Pancreas (tissue), 10 donors: ENCODE measurements at places on chromosomes 1 and 21. TPM values are rescaled to one million over a fixed set of nuclear protein-coding genes. Genes with fewer than 3 reads are reported as not detected.
A peak's percentile ranks its signal among the peaks of the same experiment; 100 is the strongest.

GRCh38 chr1:221715321-221716169, 26.3 kb downstream of the DUSP10 start:
- H3K27ac ChIP-seq: peak overlapping the region; percentile 54
- H3K4me3 ChIP-seq: no peak overlapping the region
- no peaks in the 10 kb centered on the region for H3K36me3 ChIP-seq
- no peaks in the 10 kb centered on the region for H3K27me3 ChIP-seq

DNA sequence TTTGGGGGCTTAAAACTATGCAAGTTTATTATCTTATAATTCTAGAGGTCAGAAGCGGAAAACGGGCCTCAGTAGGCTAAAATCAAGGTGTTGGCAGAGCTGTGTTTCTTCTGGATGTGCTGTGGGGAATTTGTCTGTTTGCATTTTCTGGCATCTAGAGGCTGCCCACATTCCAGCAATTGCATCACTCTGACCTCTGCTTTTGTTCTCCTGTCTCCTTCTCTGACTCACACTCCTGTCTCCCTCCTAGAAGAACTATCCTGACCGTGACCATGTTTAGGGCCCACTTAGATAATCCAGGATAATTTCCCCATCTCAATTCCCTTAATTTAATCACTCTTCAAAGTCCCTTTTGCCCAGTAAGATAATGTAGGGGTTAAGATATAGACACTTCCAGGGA, 127.4 kb upstream of the DEPDC1 start:
- H3K27ac ChIP-seq: no peak overlapping the region
- H3K4me1 ChIP-seq: no peaks in the 10 kb centered on the region
- H3K27me3 ChIP-seq: no peaks in the 10 kb centered on the region
- H3K36me3 ChIP-seq: no peaks in the 10 kb centered on the region
- no peak for DNase-seq

DNA sequence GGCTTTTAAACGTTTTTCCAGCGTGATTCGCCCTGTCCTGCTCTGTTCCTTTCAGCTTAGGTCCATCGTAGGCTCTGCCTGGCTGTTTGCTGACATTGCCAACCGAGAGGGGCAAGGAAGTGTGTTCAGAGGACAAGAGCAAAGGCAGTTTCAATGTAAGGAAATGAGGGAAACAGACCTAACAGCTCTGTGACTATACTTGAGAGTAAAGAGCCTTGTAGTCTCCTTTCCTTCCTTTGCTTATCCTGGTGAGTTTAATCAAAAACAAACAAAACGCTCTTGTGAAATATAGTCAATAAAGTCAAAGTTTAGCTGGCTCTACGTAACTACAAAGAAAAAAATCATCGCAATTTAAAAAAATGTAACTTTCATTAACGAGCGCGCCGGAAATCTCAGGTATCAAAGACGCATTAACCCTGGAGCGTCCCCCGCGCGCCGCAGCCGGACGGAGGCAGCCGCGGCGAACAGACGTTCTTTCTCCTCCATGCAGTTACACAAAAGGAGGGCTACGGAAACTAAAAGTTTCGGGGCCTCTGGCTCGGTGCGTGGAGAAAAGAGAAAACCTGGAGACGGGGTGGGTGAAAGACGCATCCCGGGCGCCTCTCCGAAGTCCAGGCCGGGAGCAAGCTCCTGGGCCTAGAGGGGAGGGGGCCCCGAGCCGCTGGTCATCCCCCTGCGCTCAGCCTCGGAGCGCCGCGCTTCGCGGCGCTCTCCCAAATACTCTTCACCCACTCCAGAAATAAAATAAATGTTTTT, 617 bp upstream of the ADGRL2 start:
- peak overlapping the region; percentile 82 for H3K27ac ChIP-seq
- DNase-seq: peak; percentile 31
- H3K4me1 ChIP-seq: no peaks in the 10 kb centered on the region
- peak overlapping the region; percentile 69 for H3K4me3 ChIP-seq
- H3K36me3 ChIP-seq: no peaks in the 10 kb centered on the region
- H3K27me3 ChIP-seq: no peaks in the 10 kb centered on the region

GRCh38 chr1:95953015-95953414, 719.0 kb downstream of the RWDD3 start:
- H3K36me3 ChIP-seq: no peaks in the 10 kb centered on the region
- no peak overlapping the region for H3K4me3 ChIP-seq
- H3K27me3 ChIP-seq: no peaks in the 10 kb centered on the region
- no peaks in the 10 kb centered on the region for H3K4me1 ChIP-seq

DNA sequence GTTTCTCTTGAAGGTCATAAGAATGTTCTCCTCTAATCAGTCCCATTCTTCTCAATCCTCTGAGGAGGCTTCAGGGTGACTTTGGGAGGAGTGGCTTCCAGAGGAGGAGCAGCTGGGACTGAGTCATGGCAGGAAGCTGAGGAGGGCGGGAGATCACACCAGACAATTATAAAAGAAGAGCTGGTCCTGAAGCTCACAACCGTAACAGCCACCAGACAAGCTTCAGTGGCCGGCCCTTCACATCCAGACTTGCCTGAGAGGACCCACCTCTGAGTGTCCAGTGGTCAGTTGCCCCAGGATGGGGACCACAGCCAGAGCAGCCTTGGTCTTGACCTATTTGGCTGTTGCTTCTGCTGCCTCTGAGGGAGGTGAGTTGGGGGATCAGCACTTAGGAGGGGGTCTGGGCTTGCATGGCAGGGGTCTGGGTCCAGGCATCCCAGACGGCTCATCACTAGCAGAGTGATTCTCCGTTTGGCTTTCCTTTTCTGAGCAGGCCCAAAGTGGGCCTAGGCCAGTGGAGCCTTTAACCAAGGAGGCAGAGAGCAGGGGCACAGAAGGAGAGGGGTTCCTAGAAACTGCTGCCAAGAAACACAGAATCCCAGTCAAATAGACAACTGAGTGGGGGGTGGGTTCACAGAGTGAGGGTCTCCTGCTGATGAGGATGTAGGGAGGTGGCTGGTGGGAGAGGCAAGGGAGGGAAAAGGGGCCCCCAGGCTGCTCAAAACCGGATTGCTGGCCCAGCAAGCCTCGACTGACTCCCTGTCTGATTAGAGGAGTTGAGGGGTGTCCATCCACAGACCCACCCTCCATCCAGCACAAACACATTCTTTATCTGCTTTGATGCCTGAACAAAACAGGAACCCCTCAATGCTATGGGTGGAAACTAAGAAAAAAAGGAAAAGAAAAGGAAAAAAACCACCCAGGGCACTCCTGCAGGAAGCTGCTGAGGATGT, at the start of gene ECM1:
Gene ECM1, plus strand, starts transcription at position 198 of the 953 bp plus-strand sequence. Its CDS starts 101 bp downstream, at position 299.
- no peak within 1 kb of the TSS for H3K27ac ChIP-seq
- no peaks in the 10 kb centered on the region for H3K36me3 ChIP-seq
- no peak for DNase-seq
- H3K4me3 ChIP-seq: no peak within 1 kb of the TSS
- no peaks in the 10 kb centered on the region for H3K27me3 ChIP-seq

GRCh38 chr1:79193211-79194079, 186.9 kb upstream of the ADGRL4 start:
- H3K27me3 ChIP-seq: no peaks in the 10 kb centered on the region
- no peak for DNase-seq

- no peak overlapping the region for H3K27ac ChIP-seq
- no peaks in the 10 kb centered on the region for H3K4me1 ChIP-seq
- no peak overlapping the region for H3K4me3 ChIP-seq
- H3K36me3 ChIP-seq: no peaks in the 10 kb centered on the region
Observed at GRCh38 chr21:46397211-46397905, 61.3 kb upstream of the DIP2A start.

DNA sequence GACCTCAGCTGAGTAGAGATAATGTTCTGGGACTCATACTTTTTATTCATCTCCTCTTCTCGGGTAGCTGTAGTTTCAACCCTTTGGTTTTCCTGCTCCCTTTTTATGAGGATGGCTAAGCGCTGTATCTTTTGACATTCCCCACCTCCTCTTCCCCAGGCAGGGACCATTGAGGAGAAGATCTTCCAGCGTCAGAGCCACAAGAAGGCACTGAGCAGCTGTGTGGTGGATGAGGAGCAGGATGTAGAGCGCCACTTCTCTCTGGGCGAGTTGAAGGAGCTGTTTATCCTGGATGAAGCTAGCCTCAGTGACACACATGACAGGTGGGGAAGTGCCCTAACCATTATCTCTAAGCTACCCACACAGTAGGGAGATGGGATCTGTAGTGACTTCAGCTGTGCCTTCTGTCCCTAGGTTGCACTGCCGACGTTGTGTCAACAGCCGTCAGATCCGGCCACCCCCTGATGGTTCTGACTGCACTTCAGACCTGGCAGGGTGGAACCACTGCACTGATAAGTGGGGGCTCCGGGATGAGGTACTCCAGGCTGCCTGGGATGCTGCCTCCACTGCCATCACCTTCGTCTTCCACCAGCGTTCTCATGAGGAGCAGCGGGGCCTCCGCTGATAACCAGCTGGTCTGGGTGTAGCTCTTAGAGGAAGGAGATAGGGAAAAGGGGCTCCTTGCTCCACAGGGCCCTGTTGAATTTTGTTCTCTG, 25.6 kb downstream of the LRRC41 start:
- H3K4me1 ChIP-seq: no peaks in the 10 kb centered on the region
- DNase-seq: no peak
- no peak overlapping the region for H3K4me3 ChIP-seq
- H3K27me3 ChIP-seq: no peaks in the 10 kb centered on the region

- H3K36me3 ChIP-seq: no peaks in the 10 kb centered on the region
- H3K27me3 ChIP-seq: no peaks in the 10 kb centered on the region
- H3K4me3 ChIP-seq: no peak overlapping the region
- no peak overlapping the region for H3K27ac ChIP-seq
- no peak for DNase-seq
Observed at GRCh38 chr1:180862305-180862704, 50.4 kb upstream of the KIAA1614 start.

DNA sequence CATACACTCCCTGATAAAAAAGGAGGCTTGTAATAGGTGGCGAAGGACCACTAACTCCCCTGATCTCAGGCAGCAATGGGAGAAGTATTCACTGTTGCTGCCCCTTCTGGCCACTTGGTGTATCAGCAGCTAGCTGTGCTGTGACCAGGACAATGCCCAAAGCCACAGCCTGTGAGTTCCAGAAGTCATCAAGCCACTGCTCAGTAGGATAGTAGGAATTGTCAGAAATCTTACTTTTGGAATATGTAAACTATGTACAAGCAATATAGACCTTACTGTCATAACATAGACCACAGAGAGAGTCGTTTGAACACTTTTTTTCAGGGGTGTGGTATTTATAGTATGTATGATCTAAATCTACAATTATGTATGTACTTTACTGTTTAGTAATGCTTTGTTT, 248.3 kb upstream of the CAMK1G start:
- no peaks in the 10 kb centered on the region for H3K27me3 ChIP-seq
- H3K4me3 ChIP-seq: no peak overlapping the region
- H3K27ac ChIP-seq: no peak overlapping the region
- DNase-seq: no peak
- H3K4me1 ChIP-seq: no peaks in the 10 kb centered on the region
- no peaks in the 10 kb centered on the region for H3K36me3 ChIP-seq

The ATP1A4 gene
- total RNA-seq: not detected

The A3GALT2 gene
- total RNA-seq: not detected

The OBSCN gene
- 16.5 TPM for total RNA-seq
